Cardiac muscle cell (in vitro differentiated cells and primary cell): ENCODE measurements at places on chromosomes 7 and 10. TPM values are rescaled to one million over a fixed set of nuclear protein-coding genes. Genes with fewer than 3 reads are reported as not detected.
A peak's percentile ranks its signal among the peaks of the same experiment; 100 is the strongest.

Gene MCM10
- polyA plus RNA-seq: 6.9 and 10.0 TPM in 2 replicates

Gene PNLIPRP2
- polyA plus RNA-seq: not detected in 2 replicates

Gene FBXL13
- polyA plus RNA-seq: 2.1 and 3.4 TPM in 2 replicates

Gene PILRA
- polyA plus RNA-seq: 2.3 and 4.0 TPM in 2 replicates

Gene EDRF1
- polyA plus RNA-seq: 10.4 and 23.1 TPM in 2 replicates

Gene GIMAP7
- polyA plus RNA-seq: 0.19 TPM in 1 of 2 replicates, not detected in the other

Gene ARHGEF35
- 0.93 and 1.8 TPM in 2 replicates for polyA plus RNA-seq

Gene MEIG1
- 3.0 and 4.2 TPM in 2 replicates for polyA plus RNA-seq

Gene FAM221A
- 7.1 and 10.0 TPM in 2 replicates for polyA plus RNA-seq

Gene BLNK
- 0.32 and 0.62 TPM in 2 replicates for polyA plus RNA-seq

Gene ZNF467
- 27.7 and 34.1 TPM in 2 replicates for polyA plus RNA-seq

Gene AOAH
- polyA plus RNA-seq: not detected in 2 replicates

DNA sequence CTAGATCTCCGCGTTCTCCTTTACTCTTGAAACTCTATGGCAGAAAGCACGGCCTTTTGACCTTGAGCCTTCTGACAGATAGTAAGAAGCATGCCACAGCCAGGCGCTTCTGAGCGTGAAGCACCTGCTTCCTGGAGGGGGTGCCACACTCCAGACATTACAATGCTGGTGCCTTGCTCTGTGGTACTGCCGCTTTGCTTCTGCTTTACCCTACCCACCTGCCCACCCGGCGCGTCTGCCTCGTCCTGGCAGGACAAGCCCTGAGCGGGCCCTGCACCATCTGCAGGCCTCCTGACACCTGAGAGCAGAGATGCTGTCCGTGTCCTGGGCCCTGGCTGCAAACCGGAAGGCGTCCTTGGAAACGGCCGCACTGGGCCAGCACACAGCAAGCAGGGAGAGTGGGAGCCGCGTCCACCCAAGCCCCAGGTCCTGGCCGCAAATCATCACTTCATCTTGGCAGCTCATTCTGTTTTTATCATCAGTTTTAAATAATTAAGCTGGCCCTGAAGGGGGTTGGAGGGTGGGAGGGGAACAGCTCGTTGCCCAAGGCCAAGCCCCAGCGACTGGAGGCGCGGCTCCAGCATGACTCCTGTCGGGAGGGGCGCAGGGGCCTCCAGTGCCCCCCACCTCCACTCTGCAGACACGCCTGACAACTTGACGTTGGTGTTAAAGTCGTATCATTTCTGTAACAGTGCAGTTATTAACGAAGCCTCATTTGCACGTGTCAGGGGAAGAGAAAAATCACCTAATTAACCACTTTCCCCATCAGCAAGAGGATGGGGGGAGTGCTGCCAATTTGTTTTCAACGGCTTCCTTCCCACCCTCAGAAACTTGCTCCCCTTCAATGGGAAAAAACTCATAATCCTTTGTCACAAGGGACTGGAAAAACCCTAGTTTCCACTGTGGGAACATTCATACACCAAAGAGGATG lies 132.2 kb downstream of the MAD1L1 start:
- no peak for DNase-seq

- no peak for DNase-seq
Measured at GRCh38 chr10:48657416-48657815, 27.3 kb upstream of the WDFY4 start.

- DNase-seq: no peak
Measured at GRCh38 chr7:140542228-140542603, 62.9 kb upstream of the MKRN1 start.

GRCh38 chr10:86929468-86930380 lies 27.7 kb downstream of the MMRN2 start:
- DNase-seq: no peak

- DNase-seq: peak; percentile 62
Measured at GRCh38 chr10:3464760-3465405, 292.3 kb upstream of the PITRM1 start.

- no peak for DNase-seq
Measured at GRCh38 chr10:86968994-86969355, 693 bp downstream of the ADIRF start.

- no peak for DNase-seq
Measured at GRCh38 chr7:102453319-102453718, 11.3 kb downstream of the ALKBH4 start.

DNA sequence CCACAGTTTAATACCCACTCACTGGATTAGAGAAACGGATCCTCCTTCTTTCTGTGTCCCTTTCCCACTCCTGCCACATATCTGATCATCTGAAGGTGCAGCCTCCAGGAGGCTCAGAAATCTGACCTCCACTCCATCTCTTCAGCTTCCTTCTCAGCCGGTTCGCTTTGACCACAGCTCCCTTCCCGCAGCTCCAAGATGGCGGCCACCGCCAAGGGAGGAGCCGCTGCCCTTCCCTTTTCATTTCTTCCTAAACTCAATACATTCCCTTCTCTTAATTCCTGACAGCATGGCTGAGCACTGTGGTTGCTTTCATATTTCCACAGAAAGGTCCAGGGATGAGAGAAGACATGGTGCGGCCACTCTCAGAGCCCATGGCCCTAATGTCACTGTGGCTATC lies 43.7 kb upstream of the C7orf33 start:
- no peak for DNase-seq

DNA sequence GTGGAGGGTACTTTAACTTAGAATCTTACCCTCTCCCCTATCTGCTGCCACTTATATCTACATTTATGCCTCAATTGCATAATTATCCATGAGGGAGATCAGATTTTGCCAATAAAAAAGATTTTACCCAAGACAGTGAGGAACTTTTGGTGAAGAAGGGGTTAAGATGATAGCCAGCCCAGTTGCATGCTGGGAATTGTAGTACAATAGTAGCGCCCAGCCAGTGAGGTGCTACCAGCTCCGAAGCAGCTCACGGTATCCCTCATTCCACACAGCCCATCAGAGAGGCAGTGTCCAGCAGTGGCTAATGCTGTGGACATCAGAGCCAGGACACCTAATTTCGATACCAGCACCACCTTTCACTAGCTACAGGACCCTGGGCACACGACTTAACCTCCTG lies 5.9 kb upstream of the LGI1 start:
- DNase-seq: peak; percentile 43

DNA sequence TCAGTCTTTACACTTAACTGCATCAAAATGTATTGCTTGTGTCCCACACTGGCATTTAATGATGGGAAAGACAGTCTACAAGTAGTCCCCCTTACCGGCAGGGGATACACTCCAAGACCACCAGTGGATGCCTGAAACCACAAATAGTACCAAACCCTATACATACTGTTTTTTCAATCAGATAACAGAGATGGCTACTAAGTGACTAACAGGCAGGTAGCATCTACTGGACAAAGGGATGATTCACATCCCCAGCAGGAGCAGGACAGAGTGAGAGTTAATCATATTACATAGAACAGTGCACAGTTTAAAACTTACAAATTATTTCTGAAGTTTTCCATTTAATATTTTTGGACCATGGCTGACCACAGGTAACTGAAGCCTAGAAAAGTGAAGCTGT lies 13.2 kb downstream of the TMEM243 start:
- no peak for DNase-seq

DNA sequence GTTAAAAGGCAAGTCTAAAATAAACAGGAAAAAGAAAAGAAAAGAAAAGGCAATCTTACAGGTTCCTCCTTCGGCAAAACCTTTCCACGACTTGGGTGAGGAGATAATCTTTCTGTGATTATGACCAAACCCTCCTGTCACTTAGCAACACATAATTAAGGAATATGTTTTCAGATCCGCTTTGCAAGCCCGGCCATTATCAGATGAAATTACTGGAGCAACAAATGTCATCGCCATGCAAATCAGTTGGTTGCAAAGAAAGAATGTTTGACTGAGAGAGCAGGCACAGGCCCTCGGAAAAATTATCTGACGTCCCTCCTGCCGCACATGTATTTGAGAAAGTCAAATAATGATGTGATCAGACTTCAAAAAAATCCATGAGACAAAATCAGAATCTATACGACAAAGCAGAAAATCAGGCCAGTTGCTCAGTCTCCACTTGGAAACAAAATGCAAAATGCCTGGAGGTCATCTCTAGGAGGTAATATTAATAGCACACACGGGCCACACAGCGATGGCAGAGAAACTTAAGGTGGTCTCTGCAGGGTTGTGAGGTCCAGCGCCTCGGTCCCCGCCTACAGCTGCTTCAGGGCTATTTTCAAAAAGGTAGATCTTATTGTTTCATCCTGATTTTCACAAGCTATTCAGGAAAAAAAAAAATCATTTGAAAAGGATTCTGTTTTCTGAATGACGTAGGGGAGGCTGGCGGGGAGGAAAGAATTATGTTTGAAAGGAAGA lies 82.7 kb downstream of the ZRANB1 start:
- DNase-seq: no peak

- peak; percentile 67 for DNase-seq
Measured at GRCh38 chr10:119316729-119317097, 109.3 kb downstream of the GRK5 start.

- no peak for DNase-seq
Measured at GRCh38 chr10:129914960-129915359, 49.1 kb downstream of the EBF3 start.

- DNase-seq: no peak
Measured at GRCh38 chr7:135599471-135599870, 41.8 kb downstream of the NUP205 start.

- no peak for DNase-seq
Measured at GRCh38 chr7:30142710-30143109, 7.9 kb downstream of the MTURN start.

GRCh38 chr7:50657912-50658311 lies 92.7 kb upstream of the DDC start:
- DNase-seq: no peak

DNA sequence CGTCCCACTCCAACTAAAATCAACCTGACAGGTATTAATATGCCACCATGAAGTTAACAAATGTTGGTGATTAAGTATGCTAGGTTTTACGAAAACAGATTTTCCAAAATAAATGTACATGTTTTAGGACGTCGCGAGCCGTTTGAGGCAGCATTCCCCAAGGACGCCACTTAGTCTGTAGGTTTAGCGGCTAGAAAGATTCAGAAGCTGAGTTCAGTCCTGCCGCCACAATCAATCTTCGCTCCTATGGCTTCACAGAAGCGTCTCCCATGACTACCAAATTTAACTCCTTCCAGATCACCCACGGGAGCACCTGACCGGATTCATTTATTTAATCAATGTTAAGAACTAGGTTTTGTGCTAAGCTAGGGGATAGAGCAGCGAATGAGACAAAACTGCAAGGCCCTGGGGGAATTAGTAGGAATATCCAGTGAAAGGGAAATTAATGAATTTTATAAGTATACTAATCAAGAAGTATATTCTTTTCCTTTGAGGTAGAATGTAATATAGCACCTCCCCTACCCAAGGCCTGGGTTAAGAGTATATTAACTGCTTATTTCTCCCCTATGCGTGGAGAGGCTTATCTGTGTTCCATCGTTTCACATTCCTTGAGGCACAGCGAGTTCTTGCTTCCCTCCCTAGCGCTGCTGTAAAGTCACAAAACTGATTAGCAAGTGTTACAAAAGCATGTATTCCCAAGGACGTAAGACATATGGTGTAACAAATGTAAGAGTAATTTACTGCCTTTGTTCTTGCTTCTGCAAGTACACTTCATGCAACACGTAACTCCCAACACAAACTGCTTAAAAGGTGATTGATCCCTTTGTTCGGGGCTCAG lies 994 bp upstream of the CYP51A1 start:
- DNase-seq: peak; percentile 53

DNA sequence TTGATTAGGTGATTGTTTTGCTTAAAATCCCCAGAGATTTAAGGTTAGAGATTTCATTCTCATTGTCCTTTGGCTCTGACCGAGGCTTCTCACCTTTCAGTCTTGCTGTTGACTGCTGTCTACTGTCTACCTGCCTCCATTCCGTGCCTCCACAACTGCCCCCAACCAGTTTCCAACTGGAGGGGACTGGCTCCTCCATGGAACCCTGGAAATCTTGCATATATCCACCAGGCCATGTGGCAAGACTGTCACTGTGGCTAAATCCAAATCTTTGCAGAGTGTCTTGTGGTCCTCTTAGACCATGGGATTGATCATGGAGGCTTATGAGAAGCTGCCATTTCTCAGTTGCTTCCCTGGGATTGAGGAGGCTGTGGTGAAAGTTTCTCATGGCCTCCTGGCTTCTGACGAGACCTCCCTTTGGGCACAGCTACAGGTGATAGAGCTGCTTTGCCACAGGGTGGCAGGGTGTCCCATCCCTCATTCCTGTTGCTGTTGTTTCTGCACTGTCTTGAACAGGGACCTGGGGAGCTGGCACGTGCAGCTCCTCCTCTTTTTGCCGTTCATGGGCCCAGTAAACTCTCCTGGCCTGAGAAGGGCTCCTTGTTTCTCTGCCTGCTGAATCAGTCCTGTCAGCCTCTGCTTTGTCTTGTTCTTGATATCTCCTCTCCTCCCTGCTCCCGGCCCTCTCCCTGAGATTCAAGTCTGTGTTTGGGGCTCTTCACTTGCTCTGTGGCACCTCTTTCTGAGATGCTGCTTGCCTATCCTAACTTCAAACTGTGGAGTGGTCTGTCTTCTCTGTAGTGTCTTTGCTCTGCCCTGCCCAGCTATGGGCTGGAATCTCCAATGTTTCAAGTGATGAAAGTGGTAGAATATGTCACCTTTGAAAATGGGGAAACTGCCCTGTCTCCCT lies 63.6 kb upstream of the IGFBP3 start:
- no peak for DNase-seq

DNA sequence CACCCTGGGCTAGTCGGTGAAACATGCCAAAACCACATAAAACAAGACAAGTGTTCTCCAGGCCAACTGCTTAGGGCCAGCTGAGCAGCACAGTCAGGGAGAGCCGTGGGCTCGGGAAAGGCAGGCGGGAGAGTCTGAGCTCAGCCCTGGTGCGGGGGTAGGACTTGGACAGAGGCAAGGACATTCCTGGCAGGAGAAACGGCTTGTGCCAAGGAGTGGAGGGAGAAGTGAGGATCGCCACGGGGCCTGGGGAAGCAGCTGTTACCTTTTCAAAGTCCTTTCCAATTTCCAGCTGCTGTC lies 4.2 kb downstream of the ELN start:
- DNase-seq: peak; percentile 79

GRCh38 chr10:30882281-30882680 lies 149.4 kb downstream of the ZNF438 start:
- no peak for DNase-seq

DNA sequence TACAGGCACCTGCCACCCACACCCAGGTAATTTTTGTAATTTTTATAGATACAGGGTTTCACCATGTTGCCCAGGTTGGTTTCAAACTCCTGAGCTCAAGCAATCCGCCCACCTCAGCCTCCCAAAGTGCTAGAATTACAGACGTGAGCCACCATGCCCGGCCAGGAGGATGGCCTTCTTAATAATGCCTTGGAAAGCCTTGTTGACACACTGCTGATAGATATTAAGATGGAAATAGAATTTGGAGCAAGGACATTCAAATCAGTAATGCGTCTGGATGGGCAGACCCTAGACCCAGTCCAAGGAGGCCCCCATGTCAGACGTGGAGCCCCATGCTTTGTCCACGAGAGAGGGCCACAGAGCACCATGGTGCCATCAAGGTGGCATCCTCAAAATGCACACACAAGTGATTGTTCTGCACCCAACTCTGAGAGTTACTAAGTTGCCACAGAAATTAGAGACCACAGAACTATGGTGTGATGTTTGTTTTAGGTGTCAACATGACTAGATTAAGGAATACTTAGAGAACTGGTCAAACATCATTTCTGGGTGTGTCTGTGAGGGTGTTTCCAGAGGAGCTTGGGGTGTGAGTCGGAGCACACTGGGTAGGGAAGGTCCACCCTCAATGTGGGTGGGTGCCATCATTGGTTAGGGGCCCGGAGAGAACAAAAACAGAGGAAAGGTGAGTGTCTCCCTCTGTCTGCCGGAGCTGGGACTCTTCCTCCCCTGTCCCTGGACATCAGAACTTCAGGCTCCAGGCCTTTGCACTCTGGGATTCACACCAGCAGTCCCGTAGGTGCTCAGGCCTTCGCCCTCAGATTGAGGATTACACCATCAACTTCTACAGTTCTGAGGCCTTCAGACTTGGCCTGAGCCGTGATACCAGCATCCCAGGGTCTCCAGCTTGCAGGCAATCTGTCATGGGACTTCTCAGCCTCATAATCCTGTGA lies 34.5 kb downstream of the EBF3 start:
- DNase-seq: no peak
